ENCODE measurements at places on chromosomes 12 and 14.

GRCh38 chr12:99257672-99258071, 389.9 kb upstream of the GARIN6 start:
- no peak for DNase-seq

DNA sequence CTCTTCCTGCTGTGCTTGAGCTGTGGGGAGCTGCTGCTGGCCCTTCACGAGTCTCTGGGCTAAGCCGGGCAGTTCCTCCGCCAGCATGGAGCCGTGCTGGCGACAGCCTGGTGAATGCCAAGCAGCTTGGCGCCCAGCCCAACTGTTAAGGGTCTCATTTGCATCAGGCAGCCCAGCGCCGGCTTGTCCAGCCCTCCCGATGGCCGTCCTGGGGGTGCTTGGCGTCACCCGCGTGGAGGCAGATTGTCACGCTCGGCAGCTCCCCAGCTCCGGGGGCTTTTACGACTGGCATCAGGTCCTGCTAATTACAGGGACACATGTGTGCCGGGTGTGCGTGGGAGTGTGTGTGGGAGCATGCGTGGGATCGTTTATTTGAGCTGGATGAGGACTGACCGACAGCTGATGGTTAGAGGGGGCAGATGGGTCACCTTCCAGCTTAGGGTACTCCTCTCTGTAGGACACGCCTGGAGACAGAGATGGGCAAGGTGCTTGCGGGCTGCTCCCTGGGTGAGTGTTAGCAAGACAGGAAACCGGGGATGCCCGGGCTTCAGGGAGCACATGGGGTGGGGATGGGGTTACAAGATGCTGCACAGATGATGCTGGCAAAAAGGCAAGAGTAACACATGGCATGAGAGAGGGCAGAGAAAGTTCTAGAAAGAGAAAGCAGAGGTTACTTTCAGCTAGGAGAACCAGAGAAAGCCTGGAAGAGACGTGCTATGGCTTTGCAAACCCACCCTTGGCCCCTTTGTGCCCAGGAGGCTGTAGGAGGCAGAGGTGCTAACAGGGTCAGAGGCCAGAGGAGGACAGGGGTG, 64.1 kb downstream of the KIF26A start:
- no peak for DNase-seq

DNA sequence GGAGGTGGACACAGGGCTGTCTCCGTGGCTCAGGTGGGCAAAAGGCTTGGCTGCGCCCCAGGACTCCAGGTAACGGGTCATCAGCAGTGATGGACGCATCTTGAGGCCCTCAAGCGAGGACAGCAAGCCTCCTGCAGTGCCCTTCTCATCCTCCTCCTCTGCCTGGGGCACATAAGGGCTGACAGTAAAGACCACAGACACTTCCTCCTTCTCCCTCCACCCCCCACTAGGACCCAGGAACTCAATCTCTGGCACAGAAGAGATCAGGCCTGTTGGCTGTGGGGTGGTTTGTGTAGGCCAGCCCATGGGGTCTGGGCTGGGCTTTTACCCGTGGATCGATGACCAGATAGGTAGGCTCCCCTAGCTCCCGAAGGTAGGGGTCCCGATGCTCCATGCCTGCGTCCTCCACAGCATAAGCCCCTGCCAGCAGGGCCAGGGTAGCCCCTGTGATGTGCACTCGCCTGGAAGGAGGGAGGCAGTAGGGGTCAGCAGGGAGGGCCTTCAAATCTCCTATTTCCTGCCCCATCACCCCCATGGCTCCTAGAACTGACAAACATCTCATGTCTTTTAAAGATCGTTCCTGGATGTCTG, 5.7 kb downstream of the ADCY4 start:
- DNase-seq = no peak

DNA sequence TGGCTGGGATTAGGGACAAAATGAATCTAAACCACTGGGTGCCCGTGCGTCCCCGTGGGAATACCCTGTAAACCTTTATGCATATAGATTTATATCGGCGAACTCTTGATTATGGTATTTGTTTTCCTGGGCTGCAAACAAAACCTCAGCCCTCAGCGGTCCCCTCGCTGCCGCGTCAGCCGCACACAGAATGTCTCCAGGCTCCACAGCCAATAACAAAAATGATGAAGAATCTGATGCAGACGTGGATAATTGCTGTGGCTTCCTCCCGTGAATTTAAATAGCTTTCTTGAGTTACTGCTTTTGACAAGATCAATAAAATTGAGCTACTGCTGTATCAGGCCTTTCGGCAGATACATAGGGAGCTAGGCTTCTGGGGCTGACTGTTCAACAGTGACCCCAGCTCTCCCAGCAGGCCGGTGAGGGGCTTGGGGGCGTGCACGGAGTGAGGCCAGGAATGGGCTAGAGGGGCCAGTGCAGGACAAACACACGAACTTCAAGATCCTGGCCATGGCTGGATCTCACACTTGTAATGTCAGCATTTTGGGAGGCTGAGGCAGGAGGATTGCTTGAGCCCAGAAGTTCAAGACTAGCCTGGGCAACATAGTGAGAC, 125.8 kb upstream of the NCOR2 start:
- no peak for DNase-seq

GRCh38 chr14:104442631-104443390, 136.8 kb upstream of the C14orf180 start:
- DNase-seq = peak; percentile 10

GRCh38 chr12:110658242-110658641, 30.7 kb downstream of the HVCN1 start:
- no peak for DNase-seq

GRCh38 chr14:102731101-102731870, 46.0 kb upstream of the TRAF3 start:
- no peak for DNase-seq

DNA sequence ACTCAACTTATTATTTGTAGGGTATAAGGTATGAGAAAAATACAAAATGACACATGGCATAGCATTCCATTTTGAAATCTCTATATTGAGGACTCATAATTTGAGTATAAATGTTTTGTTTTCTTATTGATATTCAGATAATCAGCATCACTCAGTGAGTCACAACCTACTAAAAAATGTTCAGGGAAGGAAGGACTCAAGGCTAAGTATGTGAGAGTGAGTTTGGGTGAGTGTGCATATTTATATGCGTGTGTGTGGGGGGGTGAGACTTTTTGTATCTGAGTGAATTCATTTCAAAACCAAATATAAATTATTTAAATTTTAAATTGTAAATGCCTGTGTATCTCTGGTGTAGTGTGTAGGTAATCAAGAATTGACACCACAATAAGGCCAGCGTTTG, 87.8 kb upstream of the PRKD1 start:
- no peak for DNase-seq

- DNase-seq = no peak
Measured at GRCh38 chr14:41482861-41483260, 123.8 kb upstream of the LRFN5 start.
